ENCODE measurements at places on chromosomes 13 and 19.

- peak; percentile 30 for DNase-seq
Measured at GRCh38 chr19:34428549-34429285, 536 bp downstream of the UBA2 start.

DNA sequence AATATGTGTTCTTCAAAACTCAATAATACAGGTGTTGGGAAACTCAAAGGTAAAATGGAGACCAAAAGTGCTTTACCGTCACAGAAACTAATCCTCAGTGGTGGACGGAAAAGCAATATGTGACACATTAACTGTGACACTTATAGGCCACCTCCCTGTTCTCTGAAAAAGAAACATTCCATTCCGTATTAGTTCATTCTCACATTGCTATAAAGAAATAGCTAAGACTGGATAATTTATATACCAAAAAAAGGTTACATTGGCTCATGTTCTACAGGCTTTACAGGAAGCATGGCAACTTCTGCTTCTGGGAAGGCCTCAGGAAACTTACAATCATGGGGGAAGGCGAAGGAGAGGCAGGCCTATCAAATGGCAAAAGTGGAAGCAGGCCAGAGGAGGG lies 435.3 kb upstream of the HTR2A start:
- DNase-seq = no peak

DNA sequence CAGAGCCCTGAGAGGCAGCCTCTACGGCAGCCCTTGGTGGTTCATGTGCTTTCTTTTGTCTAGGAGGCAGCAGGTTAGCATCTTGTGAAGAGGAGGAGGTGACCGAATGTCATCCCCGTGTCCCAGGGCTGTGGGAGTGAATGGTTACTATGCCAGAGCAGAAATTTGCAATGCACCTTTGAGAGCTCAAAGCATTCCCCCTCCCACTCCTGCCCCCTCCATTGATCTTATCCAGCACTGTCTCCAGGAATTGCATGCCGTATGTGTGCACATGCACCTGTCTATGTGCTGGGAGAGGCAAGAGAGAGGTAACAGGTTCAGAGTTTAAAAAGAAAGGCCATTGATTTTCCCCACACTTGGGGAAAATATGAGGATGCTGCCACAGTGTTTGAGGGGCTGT lies 10.2 kb downstream of the RASL11A start:
- no peak for DNase-seq

GRCh38 chr19:8806661-8807060 lies 25.4 kb downstream of the ZNF558 start:
- DNase-seq = no peak

GRCh38 chr19:39190768-39191167 lies 6.0 kb upstream of the NCCRP1 start:
- no peak for DNase-seq

GRCh38 chr13:102567857-102568256 lies 28.9 kb upstream of the TPP2 start:
- no peak for DNase-seq

DNA sequence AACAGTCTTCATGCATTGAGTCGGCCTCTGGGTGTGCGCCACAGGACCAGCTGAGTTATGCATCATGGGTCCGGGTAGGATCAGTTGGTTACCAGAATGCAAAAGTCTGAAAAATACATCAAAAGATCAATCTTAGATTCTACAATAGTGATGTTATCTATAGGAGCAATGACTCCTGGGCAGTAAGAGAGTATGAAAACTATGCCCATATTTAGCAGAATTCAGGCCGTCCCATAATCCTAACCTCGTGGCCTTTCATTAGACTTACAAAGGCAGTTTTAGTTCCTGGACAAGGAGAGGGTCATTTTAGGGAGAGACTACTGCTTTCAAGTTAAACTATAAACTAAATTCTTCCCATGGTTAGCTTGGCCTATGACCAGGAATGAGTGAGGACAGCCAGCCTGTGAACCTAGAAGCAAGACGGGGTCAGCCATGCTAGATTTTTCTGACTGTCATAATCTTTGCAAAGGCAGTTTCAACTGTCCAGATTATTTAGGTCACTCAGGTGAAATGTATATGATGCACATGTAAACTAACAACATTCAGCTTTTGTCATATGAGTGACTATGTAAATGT lies 11.8 kb upstream of the CDADC1 start:
- DNase-seq = no peak

GRCh38 chr13:31629085-31629780 lies 110.1 kb upstream of the RXFP2 start:
- DNase-seq = peak; percentile 20

- DNase-seq = no peak
Measured at GRCh38 chr13:50682002-50682401, 161.5 kb downstream of the DLEU7 start.

GRCh38 chr19:42032431-42032830 lies 37.6 kb downstream of the GRIK5 start:
- no peak for DNase-seq

- DNase-seq = no peak
Measured at GRCh38 chr13:113548778-113549621, 35.6 kb upstream of the TFDP1 start.

DNA sequence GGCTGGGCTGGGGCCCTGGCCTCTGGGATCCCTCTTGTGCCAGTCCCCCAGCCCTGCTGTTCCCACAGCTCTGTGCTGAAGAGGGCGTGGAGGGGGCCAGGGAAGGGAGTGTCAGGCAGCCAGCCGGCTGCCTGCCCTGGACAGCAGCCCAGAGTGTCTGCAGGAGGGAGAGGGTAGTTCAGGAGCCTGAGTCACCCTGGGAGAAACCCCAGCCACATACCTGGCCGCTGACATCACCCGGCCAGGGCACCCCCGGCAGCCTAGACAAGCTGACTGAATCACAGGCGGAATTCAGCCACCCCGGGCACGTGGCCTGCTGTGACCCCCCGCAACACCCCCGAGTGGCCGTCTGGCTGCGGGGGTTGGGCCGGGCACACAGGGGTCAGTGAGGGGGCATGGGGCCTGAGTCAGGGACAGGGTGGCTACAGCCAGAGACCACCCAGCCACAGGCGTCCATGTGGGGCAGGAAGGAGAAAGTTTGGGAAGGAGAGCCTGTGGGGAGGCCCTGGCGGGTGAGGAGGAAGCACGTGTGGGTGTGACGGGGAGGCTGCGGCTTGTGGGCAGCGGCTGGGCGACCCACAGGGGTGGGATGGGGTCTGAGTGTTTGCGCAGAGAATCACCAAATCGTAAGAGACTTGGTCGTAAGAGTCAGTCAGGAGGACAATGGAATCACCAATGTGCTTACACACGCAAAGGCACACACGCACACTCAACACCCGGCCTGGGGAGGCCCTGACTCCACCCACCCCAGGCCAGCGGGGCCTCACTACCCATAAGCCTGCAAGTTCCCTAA lies 11.9 kb upstream of the FOSB start:
- peak; percentile 92 for DNase-seq

- no peak for DNase-seq
Measured at GRCh38 chr13:50283017-50283416, 267.8 kb downstream of the KCNRG start.

DNA sequence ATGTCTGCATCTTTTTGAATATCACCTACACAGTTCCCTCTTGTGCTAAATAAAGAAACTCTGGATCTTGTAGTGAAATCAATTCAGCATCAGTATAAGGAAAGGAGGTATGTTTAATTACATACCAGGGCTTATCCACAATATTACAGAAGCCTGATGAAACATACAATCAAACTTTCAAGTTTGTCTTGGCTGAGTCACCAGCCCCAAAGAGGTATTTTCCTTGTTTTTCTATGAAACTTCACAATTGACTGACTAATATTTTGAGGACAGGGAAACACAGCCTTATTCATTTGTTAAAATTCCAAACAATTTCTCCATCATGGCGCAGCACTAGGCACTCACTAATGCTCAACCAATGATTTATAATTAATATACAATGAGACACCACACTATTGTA lies 952.4 kb downstream of the PCDH17 start:
- no peak for DNase-seq

DNA sequence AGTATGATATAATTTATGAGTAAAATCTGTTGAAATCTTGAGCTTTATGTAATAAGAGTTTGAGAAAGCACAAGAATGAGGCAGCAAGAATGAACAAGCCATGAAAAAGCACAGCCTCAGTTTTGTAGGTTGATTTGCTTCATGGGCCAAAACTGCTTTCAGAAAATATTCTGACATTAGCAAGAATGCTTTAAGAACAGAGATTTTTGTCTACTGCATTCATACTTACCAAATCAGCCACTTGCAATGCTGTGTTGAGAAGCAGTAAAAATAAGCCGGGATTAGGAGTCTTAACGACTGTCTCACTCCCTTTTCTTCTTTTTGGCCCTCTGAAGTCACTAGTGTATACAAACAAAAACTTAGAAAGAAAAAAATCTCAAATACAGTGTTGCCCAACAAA lies 114.5 kb downstream of the POSTN start:
- no peak for DNase-seq

DNA sequence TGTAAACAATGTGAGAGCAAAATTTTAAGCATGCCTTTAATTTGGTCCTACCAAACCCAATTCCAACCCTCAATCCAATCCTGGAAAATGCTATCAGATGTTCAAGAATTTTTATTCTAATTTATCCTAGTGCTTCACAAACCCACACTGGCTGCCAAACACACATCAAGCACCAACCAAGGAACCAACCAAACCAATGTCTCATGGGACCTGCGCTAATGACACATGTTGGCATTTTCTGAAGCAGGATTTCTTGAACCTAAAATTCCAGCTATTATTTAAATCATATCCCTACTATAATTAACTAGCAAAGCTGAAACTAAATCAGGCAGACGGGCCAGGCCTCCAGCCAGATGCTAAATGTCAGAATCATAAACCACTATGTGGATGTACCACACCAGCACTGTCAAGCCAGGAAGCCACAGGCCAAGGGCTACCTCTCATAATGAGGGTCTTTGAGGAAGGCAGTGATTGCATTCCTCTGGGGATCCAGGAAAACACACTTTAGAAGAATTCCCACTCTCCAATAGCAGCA lies 5.8 kb downstream of the LATS2 start:
- no peak for DNase-seq

DNA sequence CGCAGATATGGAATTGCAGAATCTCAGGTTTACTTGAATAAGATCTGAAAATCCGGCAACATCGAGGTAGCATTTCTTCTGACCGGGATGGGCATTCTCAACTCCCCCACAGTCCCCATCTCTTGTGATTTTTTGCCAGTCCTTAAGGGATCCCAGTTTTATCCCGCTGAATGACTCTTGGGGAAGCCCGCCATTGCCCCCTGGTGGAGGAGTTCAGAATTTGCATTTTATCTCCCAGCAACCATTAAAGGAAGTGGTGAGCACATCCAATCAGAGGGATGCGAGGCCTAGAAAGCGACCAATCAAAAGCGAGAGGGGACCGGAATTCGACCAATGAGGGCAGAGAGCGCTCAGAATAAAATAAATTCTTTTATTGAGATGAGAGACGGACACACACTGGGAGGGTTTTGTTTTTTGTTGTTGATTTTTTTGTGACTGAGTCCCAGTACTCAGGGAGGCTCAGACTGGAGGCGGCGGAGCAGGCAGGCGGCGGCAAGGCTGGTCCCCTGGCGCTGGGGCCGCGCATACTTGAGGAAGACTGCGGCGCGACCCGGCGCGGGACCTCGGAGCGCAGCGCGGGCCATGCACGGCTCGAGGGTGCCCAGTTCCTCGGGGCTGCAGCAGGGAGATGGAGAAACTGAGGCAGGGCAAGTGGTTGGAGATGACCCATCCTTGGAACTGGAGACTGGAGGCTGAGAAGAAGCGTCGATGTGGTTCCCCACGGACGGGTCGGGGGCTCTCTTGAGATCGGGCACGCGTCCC lies 3.9 kb upstream of the TTC9B start:
- peak; percentile 86 for DNase-seq

GRCh38 chr13:96817336-96817941 lies 176.8 kb downstream of the OXGR1 start:
- DNase-seq = no peak

DNA sequence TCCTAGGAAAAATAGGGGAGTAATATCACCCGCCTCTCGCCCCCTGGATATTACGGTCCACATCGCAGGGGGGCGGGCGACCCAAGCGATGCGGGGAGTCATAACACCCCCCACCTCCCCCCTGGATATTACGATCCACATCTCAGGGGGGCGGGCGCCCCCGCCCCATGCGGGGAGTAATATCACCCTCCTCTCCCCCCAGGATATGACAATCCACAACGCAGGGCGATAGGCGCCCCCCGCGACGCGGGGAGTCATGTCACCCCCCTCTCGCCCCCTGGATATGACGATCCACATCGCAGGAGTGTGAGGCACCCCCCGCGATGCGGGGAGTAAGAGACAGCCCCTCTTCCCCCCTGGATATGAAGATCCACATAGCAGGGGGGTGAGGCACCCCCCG lies 684.4 kb upstream of the PCDH9 start:
- DNase-seq = no peak

Measured in CD4-positive, alpha-beta T cell treated with Interleukin-15 for 1 hour (primary cell).